ENCODE measurements at places on chromosomes 12 and 14. TPM values are rescaled to one million over a fixed set of nuclear protein-coding genes. Genes with fewer than 3 reads are reported as not detected.

KRT2 gene
- not detected for total RNA-seq

VRTN gene
- not detected for total RNA-seq

SPRYD4 gene
- 1.7 TPM for total RNA-seq

RNASE3 gene
- not detected for total RNA-seq

NR1H4 gene
- not detected for total RNA-seq

EXOC3L4 gene
- total RNA-seq: 0.26 TPM

SLC8B1 gene
- total RNA-seq: 16.8 TPM

KRT77 gene
- total RNA-seq: not detected

EXOC5 gene
- 38.0 TPM for total RNA-seq

ZBTB42 gene
- 2.8 TPM for total RNA-seq

PLBD1 gene
- 5.4 TPM for total RNA-seq

DDIT3 gene
- total RNA-seq: 265 TPM

MYO1H gene
- not detected for total RNA-seq

ALDH1L2 gene
- 35.7 TPM for total RNA-seq

PMCH gene
- not detected for total RNA-seq

MMP14 gene
- 375 TPM for total RNA-seq

FGF6 gene
- total RNA-seq: not detected

TTC7B gene
- total RNA-seq: 10.8 TPM
